ENCODE measurements at places on chromosomes 7 and 10. TPM values are rescaled to one million over a fixed set of nuclear protein-coding genes. Genes with fewer than 3 reads are reported as not detected.

Gene EVX1
- not detected for polyA plus RNA-seq

GRCh38 chr10:74823791-74824183 is 2.6 kb upstream of the KAT6B start:
- DNase-seq, result no peak

DNA sequence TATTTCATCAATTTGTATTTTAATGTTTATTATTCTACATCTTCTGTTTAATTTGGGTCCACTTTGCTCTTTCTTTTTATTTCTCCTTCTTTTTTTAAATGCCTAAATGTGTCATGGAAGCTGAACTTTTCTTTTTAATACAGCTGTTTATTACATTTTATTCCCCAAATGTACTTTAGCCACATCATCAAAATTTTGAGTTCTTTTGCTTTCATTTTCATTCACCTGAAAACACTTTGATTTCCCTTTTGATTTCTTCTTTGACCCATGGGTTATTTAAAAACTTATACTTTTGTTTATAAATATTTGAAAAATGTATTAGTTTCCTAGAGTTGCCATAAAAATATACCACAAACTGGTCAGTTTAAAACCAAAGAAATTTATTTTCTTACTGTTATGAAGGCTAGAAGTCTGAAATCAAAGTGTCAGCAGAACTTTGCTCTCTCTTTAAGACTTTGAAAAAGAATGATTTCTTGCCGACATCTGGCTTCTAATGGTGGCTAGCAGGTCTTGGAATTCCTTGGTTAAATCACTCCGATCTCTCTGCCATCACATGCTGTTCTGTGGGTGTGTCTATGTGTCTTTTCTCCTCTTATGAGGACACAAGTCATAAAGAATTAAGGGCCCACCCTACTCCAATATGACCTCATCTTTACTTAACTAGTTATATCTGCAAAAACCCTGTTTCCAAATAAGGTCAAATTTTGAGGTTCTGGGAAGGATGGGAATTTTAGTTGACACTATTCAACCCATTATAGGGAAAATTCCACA is 225.5 kb downstream of the ANKRD7 start:
- DNase-seq, result no peak

Gene SPDYE8
- polyA plus RNA-seq, result not detected

Gene DCLRE1A
- 2.6 TPM for polyA plus RNA-seq

Gene MYPN
- 0.43 TPM for polyA plus RNA-seq

DNA sequence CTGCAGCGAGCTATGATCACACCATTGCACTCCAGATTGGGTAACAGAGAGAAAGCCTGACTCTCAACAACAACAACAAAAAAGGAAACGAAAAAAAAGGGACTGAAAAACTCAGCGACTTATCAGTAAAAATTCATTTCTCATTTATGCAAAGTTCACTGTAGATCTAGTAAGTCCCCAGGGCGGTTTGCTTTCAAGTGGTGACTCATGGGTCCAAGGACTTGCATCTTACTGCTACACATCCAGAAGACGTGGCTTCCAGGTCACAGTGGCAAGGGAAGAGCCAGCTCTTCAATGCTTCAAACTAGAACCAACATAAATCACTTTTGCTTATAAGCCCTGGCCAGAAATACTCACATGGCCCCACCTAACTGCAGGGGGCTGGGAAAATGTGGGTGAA is 178.3 kb upstream of the AUTS2 start:
- no peak for DNase-seq
